ENCODE measurements at places on chromosomes 1 and 21.

DNA sequence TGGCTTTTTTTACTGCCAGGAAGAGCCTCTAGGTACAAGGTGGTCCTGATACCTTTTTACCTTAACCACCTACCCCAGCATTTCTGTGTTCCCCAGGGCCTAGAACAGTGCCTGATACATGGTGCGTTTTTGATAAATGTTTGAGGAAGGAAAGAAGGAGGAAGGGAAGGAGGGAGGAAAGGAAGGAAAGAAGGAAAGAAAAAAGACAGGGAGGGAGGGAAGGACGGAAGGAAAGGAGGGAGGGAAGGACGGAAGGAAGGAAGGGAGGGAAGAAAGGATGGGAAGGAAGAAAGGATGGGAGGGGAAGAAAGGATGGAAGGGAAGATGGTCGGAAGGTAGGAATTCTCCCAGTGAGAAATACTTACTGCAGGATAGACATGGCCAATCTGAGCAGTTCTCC lies 12.0 kb upstream of the MAGOH start:
- DNase-seq = no peak

DNA sequence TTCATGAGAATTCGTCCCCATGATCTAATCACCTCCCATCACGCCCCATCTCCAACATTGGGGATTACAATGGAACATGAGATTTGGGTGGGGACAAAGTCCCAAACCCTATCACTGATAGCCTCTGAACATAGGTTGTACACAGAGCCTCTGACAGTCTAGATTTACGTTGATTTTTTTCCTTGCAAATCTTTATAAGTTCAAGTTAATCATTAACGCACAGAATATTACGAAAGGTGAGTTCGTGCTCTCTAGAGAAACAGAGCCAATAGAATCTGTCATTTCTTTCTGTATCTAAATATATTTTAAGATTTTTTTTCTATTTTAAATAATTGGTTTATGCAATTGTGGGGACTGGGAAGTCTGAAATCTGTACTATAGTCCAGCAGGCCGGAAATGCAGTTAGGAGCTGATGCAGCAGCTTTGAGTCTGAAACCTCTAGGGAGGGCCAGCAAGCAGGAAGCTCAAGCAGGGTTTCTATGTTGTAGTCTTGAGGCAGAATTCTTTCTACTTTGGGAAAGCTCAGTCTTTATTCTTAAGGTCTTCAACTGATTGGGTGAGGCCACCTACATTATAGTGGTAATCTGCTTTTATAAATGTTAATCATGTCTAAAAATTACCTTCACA lies 61.0 kb downstream of the SELENOF start:
- DNase-seq = peak; percentile 58

DNA sequence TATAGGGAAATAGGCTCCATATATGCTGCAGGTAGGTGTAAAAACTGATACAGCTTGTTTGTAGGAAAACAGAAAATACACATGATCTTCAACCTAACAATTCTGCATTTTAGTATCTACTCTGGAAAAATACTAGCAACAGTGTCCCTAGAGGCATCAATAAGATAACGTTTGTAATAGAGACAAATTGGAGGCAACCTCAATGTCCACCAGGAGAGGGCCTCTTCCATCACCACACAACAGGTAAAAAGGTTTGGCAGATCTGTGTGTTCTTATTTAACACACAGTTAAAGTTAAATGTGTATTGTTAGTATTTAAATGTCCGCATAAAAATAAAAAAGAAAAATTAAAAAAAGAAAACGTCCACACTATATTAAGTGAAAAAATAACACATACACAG lies 5.4 kb downstream of the EIF2D start:
- DNase-seq = peak; percentile 66

DNA sequence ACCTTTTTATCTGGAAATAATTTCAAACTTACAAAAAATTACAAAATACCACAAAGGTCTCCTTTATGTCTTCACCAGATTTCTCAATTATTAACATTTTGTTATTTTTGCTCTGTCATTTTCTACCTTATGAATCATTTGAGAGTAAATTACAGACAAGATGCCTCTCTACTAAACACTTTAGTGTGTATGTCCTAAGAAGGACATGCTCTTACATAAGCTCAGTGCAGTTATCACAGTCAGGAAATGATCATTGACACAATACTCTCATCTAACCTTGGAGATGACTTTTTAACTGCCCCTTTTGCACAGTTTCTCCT lies 378.9 kb upstream of the RUNX1 start:
- DNase-seq = no peak

Data from MM.1S (cell line).